ENCODE measurements at places on chromosomes 13 and 19.

DNA sequence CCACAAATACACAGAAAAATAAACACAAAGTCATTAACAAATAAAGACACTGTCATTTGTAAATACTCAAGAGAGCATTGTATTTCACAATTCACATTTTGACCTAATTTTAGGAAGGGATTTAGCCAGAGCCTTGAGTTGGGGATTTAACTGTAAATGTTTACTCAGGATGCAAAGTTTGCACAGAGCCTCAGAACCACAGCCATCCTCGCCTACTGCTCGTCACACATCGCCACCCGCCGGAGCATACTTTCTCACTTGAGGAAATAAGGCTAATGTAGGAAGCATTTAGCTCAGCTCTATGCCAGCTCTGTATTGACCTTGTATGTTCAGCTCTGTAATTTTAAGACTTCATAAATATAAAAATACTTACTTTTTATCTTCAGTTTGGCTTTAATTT, 442.7 kb downstream of the OXGR1 start:
- no peak for DNase-seq

DNA sequence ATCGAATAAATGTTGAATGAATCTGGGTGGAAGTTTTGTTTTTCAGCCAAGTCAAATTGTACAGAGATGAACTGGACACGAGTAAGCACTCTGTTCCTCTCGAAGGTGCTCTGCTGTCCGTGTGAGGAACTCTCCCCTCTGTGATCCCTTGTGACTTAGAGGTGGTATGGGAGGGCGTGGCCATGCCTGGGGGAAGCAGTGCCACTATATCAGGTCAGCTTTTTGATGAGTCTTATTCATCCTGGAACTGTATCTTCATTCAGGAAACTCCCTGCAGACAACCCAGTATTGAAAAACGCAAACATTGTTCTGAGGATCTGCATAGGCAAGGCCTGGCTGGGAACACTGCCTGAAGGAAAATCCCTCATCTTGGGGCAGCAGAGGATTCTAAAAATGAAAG, 45.7 kb upstream of the FLT1 start:
- DNase-seq, result no peak

- DNase-seq, result no peak
Observed at GRCh38 chr13:36173571-36174322, 40.6 kb downstream of the SOHLH2 start.

GRCh38 chr13:77422724-77423123, 95.8 kb upstream of the MYCBP2 start:
- no peak for DNase-seq

- no peak for DNase-seq
Observed at GRCh38 chr13:36875961-36876360, 44.1 kb downstream of the SMAD9 start.

- no peak for DNase-seq
Observed at GRCh38 chr13:113544071-113544891, 40.3 kb upstream of the TFDP1 start.

DNA sequence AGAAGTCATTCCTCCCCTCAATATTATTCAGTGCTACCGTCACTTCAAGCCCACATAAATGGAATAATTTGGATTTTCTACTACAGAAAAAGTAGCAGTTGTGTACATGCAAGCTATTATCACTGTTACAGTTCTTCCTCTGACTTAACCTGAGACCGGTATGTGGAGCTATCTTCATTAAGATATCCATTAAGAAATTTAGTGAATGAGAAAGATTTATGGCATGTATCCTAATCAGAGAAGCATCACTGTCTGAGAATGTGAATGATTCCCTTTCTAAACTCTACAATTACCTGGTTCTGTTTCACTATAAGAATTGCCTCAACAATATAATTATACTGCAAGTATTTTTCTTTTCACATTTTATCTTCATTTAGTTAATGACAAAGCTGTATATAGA, 278.7 kb downstream of the KLF5 start:
- DNase-seq, result no peak

DNA sequence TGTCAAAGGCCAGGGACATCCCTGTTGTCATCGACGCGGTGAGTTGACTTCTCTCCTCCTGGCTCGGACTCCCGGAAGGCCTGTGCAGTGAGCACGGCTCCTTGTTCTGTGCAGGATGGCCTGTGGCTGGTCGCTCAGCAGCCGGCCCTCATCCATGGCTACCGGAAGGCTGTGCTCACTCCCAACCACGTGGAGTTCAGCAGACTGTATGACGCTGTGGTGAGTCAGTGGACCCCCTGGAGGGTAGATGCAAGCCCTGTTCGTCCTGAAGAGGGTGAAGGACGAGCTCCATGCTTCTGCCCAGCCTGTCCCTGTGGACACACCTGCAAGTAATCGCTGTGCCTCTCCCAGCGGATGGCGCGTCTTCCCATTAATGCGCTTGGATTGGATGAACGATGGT, 19.2 kb downstream of the NAXD start:
- DNase-seq, result no peak

GRCh38 chr13:46320821-46321220, 66.2 kb downstream of the RUBCNL start:
- no peak for DNase-seq

DNA sequence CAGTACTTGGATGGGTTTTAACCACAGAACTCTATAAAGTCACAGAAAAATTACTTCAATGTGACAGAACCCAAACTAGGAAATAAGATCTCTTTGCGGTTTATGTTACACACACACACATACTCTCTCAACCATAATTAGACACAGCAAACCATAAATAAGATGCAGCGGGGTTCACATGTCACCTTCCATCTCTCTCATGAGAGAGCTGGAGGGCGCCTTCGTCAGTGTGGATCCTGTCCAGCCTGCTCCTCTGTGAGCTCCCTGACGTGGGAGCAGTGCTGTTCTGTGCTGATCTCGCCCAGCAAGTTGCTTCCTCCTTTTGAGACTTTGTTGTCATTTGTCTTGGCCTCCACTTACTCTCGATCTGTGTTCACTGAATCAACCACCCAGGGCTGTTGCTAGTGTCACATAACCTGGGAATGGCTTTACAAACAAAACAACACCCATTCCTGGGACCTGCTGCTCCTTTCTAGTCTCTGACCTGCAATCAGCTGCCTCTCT, 204.9 kb upstream of the KL start:
- DNase-seq, result no peak

DNA sequence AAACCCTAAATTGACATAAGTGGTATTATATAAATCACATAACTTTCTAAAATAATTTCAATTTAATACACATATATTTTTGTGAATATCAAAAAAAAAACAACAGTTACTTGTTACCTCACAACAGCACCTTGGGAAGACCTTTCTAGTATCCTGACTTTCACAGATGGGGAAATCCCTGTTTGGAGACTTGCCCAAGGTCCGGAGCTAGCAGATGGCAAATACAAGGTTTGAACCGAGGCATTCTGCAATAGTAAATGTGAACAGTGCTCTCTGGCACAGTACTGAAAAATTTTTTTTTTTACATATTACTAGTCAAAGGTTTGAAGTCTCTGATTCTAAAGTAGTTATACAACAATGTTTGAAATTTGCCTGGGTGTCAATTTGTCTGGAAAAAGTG, 104.5 kb downstream of the SUCLA2 start:
- no peak for DNase-seq

DNA sequence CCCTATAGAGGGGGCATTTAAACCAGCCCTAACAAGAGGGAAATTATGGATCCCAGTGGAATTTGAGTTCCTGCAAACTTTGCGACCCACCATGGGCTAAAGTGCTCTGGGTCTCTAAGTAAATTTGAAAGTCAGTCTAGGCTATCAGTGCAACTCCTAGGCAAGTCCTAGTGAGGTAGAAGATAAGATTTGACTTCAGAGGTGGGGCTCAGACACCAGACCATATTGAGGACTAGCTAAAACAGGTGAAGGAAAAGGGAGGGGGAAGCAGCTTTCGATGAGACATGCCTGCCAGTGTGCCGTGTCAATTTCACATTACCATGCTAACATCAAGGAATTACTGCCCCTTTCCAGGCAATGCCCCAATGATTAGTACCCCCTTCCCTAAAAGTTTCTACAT, 38.4 kb downstream of the CD320 start:
- no peak for DNase-seq

DNA sequence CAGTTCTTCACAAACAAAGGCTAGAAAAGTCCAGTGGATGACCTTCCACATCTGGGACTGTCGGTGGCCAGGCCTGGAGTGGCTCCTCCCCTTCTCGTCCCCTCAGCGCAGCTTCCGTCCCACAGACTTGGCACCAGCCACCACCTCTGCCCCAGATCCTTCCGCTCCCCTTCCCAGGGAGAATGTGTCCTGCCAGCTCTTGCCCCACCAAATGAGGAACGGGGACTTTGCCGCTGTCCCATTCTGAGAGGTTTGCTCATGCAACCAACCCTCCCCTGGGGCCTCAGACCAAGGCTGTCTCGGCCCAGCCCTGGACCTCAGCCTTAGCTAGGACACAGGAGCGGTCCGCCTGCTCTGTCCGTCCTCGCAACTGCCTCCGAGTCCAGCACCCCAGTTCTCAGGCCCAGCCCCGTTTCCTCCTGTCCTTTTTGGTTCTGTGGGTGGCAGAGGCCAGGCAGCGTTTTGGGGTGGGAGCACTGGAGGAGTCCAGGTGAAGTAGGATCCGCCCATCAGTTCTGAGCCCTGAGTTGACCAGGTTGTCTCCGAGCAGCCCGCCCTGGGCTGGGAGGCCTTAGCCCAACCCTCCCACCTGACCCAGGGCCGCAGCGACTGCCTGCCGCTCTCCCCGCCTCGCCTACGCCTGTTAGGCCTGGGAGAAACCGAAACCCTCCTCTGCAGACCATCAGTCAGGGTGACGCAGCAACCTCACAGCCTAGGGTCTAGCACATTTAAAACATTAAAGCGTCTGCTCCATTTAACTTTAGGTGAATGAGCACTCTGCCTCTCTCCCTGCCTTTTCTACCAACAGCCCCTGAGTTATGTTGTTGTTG, 284.3 kb downstream of the FOXO1 start:
- no peak for DNase-seq

DNA sequence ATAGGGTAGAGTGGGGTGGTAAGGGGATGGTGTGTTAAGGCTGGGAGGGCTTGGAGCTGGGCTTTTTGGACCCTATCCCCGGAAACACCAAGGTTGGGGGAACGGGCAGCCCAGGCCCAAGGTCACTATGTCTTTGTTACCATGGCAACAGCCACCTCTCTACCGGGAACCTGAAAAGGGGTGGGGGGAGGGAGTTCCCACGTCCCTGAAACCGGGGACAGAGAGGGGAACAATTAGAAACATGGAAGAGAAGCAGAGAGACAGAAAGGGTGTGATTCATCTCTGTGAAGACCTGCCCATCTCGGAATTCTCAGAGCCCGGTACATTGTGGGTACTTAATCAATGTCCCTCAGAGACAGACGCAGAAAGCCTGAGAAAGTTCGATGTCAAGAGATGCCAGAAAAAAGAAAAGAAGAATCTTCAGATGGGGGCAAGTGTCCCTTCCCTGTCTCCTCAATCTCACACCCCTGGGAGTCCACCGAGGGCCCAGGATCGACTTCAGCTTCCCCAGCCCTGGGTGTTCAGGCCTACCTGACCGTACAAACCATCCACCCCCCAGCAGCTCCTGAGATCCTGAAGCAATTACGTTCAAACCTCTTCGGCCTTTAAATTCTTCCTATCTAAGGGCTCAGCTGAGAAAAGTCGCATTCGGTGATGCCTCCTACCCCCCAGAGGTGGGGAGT, 6.8 kb upstream of the LRFN1 start:
- DNase-seq, result no peak

DNA sequence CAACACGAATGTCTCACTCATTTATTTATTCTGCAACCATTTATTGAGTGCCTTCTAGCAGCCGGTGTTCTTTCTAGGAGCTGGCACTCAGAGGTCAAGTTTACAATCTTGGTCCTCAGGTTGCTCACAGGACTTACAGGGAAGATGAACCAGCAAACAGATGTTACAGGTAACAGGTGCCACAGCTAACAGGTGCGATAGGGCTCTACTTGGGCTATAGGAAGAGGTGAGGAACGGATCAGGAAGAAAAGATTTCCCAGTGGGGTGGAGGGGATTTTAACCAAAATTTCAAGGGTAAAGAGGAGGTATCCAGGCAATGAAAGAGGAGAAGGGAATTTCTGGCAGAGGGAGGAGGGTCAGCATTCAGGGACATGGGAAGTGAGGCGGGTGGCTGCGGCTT, 87.3 kb upstream of the FARP1 start:
- no peak for DNase-seq

DNA sequence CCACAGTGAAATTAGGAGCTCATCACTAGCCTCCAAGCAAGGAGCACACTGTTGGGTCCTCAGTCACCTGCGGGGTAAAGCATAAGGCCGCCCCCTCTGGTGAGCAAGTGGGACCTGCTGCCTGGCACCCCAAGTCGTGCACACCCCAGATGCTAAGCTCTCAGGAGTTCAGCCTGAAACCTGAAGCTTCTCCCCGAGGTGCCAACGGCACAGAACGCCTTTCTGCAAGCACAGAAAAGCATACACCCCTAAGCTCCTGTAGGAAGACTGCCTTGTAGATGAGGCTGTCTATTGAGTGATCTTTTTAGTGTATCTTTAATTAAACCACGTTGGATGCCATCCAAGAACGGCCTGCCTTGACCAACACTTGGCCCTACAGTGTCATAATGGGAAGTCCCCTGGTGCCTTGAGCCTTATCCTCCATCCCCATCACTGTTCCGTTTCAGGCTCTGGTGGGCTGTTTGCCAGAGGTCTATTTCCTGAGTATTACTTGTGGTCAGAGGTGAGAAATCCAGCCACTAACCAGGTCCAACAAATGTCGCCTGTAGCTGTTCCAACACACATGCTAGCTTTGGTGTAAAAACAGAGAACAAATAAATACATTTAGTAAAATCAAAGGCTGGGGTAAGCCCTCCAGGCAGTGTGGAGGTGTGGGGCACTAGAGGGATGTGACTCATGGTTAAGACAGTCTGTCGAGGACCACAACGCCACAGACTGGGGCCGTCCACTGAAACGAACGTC, 44.8 kb downstream of the C13orf42 start:
- DNase-seq, result no peak

DNA sequence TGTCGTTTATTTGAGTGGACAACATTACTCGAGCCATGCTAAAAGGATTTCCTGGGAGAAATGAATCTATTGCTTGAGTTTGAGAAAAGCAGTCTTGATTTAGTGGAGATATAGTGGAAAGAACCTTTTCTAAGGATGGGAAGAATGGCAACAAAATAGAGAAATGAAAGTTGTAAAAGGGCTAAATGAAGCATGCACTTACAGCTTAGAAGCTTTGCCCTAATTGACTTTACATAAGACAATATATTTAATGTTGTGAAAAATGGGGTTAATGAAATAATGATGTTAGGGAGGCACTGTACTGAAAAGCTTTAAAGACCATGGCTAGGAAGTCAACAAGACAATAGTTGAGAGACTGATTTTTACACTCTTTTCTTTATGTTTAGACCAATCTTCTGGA, 35.4 kb downstream of the SLC10A2 start:
- no peak for DNase-seq

DNA sequence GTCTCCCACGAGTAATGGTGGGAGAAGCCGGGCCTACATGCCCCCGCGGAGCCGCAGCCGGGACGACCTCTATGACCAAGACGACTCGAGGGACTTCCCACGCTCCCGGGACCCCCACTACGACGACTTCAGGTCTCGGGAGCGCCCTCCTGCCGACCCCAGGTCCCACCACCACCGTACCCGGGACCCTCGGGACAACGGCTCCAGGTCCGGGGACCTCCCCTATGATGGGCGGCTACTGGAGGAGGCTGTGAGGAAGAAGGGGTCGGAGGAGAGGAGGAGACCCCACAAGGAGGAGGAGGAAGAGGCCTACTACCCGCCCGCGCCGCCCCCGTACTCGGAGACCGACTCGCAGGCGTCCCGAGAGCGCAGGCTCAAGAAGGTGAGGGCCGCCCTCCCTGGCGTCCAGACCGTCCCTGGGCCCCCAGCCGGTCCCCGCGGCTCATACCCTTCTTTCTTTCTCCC, 1.4 kb upstream of the USF2 start:
- DNase-seq, result no peak

- DNase-seq, result no peak
Observed at GRCh38 chr19:31350693-31351055, 1.4 kb upstream of the TSHZ3 start.

Measured in NCI-H1436 treated with DMSO at 0.1 percent for 48 hours (cell line).